ENCODE measurements at places on chromosomes 5 and 9. TPM values are rescaled to one million over a fixed set of nuclear protein-coding genes. Genes with fewer than 3 reads are reported as not detected.
A peak's percentile ranks its signal among the peaks of the same experiment; 100 is the strongest.

GRCh38 chr5:180785794-180786221 is 16.8 kb downstream of the MGAT1 start:
- no peaks in the 10 kb centered on the region for H3K27me3 ChIP-seq
- DNase-seq = no peak
- H3K36me3 ChIP-seq = peaks cover 10% of the 10 kb centered on the region
- H3K4me3 ChIP-seq = no peak overlapping the region
- no peaks in the 10 kb centered on the region for H3K4me1 ChIP-seq
- peak overlapping the region; percentile 29 for H3K27ac ChIP-seq

- no peaks in the 10 kb centered on the region for H3K36me3 ChIP-seq
- H3K27ac ChIP-seq = no peak overlapping the region
- no peaks in the 10 kb centered on the region for H3K4me1 ChIP-seq
- H3K4me3 ChIP-seq = no peak overlapping the region
- DNase-seq = no peak
Observed at GRCh38 chr5:10724781-10725507, 36.1 kb downstream of the DAP start.

DNA sequence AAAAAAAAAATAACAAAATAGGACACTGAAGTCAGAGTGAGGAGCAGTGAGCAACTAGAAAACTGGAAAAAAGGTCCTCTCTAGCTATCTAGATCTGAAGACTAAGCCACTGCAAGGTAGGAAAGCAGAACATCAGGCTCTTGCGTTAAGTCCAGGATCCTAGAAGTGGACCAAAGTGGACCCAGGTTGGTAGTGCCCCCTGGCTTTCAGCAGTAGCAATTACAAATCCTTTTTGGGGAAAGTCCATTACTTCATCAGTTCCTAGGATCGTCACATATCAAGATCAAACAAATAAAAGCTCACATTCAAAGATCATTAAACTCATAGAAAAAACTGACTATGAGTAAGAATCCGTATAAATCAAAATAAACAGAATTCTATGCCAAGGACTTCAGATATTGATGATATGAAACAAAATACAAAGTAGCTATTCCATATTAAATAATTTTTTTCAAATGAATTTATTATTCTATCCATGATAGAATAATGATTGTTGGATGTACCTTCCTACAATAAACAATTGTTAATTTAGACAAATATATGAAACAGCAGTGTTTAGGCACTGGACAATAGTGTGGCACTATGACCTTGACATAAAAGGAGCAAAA is 6.5 kb upstream of the RICTOR start:
- DNase-seq = peak; percentile 47
- no peak overlapping the region for H3K27ac ChIP-seq
- H3K4me3 ChIP-seq = no peak overlapping the region
- peaks cover 5% of the 10 kb centered on the region for H3K4me1 ChIP-seq

DNA sequence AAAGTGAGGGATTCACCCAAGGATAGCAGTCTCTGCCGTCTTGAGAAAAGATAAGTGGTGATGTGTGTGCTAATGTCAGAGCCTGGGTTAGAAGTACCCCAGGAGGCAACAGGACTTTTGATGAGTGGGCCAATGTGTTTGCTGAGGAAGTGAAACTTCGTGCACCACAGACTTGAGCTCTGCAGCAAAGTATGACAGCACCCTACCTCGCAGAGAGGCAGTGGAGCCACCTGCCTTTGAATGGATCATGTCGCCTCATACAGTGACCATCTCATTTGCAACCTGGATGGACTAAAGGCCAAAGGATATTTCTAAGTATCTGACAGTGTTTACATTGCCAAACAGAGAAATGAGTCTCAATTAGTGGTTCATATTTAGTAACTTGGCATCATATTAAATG is 593.9 kb upstream of the GRAMD2B start:
- H3K4me3 ChIP-seq = no peak overlapping the region
- no peak for DNase-seq
- H3K4me1 ChIP-seq = no peaks in the 10 kb centered on the region
- H3K27me3 ChIP-seq = no peaks in the 10 kb centered on the region
- H3K27ac ChIP-seq = no peak overlapping the region

NEUROG1 gene
- not detected for total RNA-seq

DNA sequence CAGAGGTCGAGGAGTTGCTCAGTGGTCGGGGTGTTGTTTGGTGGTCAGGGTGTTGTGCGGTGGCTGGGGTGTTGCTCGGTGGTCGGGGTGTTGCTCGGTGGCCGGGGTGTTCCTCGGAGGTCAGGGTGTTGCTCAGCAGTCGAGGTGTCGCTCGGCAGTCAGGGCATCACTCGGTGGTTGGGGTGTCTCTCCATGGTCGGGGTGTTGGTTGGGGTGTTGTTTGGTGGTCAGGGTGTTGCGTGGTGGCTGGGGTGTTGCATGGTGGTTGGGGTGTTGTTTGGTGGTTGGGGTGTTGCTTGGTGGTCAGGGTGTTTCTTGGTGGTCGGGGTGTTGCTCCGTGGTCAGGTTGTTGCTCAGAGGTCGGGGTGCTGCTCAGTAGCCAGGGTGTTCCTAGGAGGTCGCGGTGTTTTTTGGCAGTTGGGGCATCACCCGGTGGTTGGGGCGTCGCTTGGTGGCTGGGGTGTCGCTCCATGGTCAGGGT is 11.0 kb upstream of the GPSM1 start:
- H3K36me3 ChIP-seq = no peaks in the 10 kb centered on the region
- DNase-seq = no peak
- H3K27ac ChIP-seq = no peak overlapping the region

DNA sequence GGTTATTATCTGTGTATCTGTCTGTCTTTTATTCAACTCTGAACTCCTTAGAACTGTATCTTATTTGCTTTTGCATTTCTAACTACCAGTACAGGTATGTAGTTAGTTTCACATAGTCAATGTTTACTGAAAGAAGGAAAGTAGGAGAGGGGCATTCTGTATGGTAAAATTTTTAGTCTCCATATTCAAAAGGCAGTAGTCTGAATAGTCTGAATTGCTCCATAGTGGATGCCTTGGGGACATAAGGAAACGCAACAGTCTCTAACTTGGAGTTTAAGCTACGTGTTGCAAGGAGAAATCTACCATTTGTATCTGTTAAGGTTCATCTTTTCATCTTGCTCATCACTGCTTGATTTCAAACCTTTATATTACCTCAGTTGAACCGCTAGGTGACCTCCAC is 26.2 kb downstream of the RASGRF2 start:
- no peaks in the 10 kb centered on the region for H3K4me1 ChIP-seq
- H3K27ac ChIP-seq = no peak overlapping the region
- H3K4me3 ChIP-seq = no peak overlapping the region
- no peaks in the 10 kb centered on the region for H3K27me3 ChIP-seq
- no peak for DNase-seq

- H3K27ac ChIP-seq = no peak overlapping the region
- no peak for DNase-seq
- no peaks in the 10 kb centered on the region for H3K27me3 ChIP-seq
Observed at GRCh38 chr9:33959725-33960124, 89.0 kb downstream of the UBAP2 start.

DNA sequence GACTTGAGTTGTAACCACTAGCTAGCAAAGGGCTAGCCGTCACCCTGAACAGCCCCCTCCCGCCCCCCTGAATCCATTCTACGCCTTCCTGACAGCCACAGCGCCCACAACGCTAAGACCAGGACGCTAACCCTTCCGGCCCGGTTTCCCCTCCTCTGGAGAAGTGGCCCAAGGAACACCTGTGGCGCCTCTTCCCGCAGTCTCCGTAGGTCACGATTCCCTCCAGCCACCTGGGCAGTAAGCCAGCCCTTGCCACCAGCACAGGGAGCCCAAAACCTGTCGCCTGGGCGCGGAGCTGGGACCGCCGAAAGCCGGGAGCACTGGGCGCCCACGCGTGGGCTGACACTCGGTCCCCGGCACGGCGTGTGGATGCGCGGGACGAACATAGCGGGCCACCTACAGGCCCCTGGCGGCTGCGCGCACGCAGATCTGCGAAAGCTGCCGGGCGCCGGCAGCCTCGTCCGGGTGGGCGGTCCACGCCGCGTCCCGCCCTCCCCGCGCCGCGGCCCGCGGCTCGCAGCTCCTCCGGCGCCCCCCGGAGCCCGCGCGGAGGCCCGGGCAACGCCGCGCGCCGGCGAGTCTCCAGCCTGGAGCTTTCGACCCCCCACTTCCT is 596 bp downstream of the IRF1 start:
- peak overlapping the region; percentile 97 for H3K4me3 ChIP-seq
- H3K27me3 ChIP-seq = no peaks in the 10 kb centered on the region
- H3K27ac ChIP-seq = peak overlapping the region; percentile 97
- peaks cover 32% of the 10 kb centered on the region for H3K4me1 ChIP-seq
- peak; percentile 49 for DNase-seq

DNA sequence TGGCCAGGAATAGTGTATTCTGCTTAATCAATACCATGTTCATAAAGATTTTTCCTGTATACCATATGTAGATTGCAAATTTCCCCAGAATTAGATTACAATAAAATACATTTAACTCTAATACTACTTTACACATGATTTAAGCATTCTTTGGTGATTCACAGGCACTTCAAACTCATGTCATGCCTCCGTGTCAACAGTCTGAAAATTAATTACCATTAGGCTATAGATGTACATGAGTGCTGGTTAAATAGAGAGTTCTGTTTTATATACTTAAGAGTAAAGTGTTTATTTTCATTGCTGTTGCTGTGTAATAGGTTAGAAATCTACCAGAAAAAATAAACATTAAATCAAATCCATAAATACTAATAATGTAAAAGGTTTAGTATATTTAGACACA is 159.8 kb downstream of the ZSWIM6 start:
- DNase-seq = no peak
- H3K4me3 ChIP-seq = no peak overlapping the region
- H3K36me3 ChIP-seq = no peaks in the 10 kb centered on the region

DNA sequence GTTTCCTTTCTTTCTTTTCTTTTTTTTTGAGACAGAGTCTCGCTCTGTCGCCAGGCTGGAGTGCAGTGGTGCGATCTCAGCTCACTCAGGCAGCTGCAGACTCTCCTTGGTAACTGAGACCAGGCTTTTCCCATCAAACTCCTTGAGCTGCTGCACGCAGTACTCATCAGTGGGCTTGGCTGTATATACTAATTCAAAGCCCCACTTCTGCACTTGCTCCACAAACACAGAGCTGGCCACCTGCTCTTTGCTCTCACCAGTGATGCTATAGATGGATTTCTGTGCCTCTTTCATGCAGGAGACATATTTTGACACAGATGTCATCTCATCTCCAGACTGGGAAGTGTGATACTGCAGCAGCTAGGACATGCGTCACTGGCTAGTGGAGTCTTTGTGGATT is 252.7 kb downstream of the AP3B1 start:
- DNase-seq = no peak
- no peak overlapping the region for H3K4me3 ChIP-seq
- H3K4me1 ChIP-seq = no peaks in the 10 kb centered on the region
- no peak overlapping the region for H3K27ac ChIP-seq
- no peaks in the 10 kb centered on the region for H3K27me3 ChIP-seq
- no peaks in the 10 kb centered on the region for H3K36me3 ChIP-seq
